ENCODE measurements at places on chromosomes 5 and 9. TPM values are rescaled to one million over a fixed set of nuclear protein-coding genes. Genes with fewer than 3 reads are reported as not detected.

Gene LCN15
- 1.1 TPM for total RNA-seq

GRCh38 chr5:132656774-132657355, 1.1 kb upstream of the IL13 start:
- DNase-seq, result no peak

Gene INSYN2B
- 1.1 TPM for total RNA-seq

DNA sequence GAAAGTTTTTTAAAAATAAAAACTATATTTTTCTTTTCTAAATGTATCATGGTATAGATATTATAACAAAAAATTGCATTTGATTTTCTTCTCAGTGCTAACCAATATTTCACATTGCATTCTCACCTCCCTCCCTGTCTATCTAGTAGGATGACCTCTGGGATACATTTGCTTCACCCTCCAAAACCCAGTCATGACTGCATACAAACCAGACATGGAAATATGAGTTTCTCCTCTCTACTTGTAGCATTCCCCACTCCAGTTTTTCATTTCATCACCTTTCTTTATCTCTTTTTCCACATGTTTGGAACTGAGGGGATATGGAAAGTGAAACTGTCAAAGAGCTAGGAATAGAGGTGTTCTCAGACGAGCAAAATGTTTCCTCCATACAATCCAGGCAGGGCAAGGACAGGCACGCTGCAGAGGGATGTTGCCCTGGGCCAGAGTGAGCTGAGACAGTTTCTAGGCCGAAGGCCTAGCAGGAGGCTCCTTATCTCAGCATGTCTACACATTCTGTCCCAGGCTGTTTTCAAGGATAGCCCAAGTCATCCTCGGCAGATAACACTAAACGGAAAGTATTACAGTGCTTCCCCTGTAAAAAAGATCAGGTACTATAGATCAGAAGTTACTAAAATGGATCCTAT, 46.7 kb downstream of the MEF2C start:
- DNase-seq, result peak; percentile 36

Gene CDC20B
- total RNA-seq, result not detected

DNA sequence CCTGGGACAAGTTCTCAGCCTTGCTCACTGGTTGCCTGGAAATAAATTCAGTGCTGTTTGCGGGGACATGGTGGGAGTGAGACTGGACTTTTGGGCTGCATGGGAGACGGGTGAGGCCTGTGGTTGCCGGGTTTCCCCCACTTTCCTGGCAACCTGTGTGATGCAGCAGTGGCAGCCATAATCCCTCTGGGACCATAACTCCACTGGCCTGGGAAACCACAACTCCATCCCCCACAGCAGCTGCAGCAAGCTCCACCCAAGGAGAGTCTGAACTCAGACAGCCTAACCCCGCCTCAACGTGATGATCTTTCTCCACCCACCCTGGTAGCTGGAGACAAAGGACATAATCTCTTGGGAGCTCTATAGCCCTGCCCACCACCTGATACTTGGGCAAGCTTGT, 349.9 kb downstream of the PIK3R1 start:
- DNase-seq, result no peak

GRCh38 chr5:160129841-160130240, 10.6 kb upstream of the PWWP2A start:
- no peak for DNase-seq

Gene ITGA2
- 3.8 TPM for total RNA-seq

DNA sequence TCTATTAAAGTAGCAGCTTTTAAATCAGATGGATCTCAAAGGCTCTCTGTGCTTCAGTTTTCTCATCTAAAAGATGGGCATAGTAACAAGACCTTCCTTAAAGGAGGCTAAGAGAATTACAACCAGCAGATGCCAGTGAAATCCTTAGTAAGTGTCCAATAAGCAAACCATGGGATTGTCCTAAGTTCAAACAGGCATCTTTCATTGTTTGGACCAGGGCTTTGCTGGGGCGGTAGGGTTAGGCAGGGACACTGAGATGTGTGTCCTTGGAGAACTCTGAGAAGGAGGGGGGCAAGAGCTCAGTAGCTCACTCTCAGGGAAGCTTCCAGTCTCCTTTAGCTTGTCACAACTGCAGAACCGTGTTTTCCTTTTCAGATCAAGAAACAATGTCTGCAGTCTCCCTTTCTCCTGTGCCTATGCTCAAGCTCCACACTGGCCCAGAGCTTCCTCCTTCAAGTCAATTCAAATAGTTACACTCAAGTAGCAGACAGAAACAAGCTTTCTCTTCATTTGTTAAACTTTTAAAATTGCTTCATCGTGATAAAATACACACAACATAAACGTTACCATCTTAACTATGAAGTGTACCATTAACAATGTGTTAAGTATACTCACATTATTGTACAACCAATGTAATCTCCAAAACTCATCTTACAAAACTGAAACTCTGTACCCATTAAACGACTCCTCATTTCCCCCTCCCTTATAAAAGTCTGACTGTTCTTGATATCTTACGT, 216.2 kb downstream of the PIK3R1 start:
- no peak for DNase-seq

- peak; percentile 5 for DNase-seq
Observed at GRCh38 chr9:123423311-123423640, 67.3 kb downstream of the CRB2 start.

GRCh38 chr5:138391859-138392386, 39.4 kb downstream of the KDM3B start:
- DNase-seq, result no peak

DNA sequence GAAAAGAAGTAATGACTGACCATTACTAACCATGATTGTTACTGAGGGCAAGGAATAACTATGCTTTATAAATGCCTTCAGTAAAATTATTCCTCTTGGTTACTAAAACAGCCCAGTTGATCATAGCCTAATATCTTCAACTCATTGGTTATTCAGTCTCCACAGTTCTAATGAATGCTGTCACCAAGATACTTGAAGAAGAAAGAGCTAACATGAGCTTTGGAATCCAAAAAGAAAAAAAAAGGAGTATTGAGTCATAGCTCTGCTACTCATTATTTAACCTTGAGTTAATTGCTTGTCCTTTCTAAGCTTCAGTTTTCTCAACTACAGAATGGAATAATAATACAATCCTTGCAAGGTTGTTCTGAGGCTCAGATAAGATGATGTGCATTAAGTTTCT, 187.7 kb downstream of the BRINP1 start:
- DNase-seq, result no peak

DNA sequence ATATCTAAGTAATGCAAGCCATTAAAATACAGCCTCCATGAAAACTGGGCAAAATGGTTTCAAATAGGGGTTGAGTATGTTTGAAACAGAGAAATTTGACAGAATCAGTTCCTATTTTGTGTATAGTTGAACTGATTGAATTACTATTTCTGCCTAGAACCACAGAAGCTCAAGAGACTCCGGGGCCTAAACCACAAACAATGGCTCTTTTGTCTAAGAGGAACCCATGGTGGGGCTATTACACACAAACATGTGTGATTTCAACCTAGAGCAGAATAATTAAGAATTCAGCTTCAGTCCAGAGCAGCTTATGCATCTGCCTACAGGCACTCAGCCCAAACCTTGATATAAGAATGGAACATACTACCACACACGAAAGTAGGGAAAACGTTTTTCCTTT, 171.2 kb upstream of the MPDZ start:
- no peak for DNase-seq

Gene FOXD4
- not detected for total RNA-seq

DNA sequence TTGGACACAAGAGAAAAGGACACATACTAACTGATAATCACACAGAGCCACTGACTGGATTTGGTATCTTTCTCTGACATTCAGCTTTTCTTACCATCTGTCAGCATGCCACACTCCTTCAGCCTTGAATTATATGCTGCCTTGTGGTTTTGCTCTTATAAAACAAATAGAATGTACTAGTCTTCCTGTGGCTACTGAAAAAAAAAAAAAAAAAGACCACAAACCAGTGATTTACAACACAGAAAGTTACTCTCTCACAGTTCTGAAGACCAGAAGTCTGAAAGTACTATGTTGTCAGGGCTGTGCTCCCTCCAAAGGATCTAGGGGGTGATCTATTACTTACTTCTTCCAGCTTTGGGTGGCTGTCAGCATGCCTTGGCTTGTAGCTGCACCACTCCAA, 82.3 kb downstream of the THBS4 start:
- no peak for DNase-seq

Gene F2RL2
- total RNA-seq, result 0.09 TPM

Gene ABO
- total RNA-seq, result 1.7 TPM

DNA sequence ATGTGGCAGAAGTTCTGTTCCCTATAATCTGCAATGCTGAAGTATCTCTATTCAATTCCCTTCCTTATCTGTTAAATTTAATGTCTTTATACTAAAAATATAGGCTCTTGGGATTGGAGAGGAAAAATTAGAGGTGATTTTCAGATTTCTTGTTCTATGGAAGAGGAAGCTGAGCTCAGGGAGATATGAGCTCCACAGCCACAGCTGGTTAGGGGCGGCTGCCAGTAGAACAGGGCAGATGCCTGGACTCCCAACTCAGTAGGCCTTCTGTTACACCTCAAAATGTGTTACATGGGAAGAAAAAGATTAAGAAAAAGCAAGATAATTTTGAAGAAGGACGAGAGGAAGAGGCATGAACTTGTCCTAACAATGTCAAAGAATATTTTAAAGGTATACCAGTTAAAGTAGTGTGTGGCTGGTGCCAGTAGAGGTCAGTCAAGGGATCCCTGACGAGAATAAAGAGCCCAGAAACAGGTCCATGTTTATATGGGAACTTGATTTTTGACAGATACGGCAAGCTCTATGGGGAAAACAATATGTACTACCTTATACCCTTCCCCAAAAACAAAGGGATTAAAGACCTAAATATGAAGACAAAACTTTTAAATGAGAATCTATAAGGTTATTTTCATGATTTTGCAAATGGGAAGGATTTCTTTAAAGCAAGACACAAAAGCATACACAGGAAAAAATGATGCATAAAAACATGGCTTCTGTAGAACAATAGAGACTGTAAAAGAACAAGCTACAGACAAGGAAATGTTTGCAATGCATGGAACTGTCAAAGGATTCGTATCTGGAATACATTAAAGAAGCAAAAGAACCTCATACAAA, 28.7 kb downstream of the DNAJC21 start:
- no peak for DNase-seq

DNA sequence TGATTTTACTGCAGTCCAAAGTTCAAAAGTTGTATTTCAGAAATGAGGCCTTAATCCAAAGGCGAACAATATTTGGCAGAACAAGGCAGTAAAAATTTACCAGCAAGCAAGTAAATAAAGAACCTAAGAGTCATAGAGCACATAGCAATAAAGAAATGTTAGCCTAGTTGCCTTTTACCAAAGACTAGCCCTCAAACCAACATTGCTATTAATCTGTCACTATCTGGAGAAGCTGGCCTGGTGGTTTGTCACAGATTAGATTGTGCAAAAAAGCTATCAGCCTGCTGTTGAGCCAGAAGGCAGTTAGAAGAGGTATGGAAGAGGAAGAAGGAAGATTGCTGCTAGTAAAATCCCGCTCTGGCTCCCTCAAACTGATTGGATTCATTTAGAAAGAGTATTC, 304.7 kb upstream of the KLF4 start:
- DNase-seq, result no peak

Gene IRX2
- 0.27 TPM for total RNA-seq

Gene C9orf152
- total RNA-seq, result not detected

- no peak for DNase-seq
Observed at GRCh38 chr5:40452874-40453624, 226.7 kb upstream of the PTGER4 start.

DNA sequence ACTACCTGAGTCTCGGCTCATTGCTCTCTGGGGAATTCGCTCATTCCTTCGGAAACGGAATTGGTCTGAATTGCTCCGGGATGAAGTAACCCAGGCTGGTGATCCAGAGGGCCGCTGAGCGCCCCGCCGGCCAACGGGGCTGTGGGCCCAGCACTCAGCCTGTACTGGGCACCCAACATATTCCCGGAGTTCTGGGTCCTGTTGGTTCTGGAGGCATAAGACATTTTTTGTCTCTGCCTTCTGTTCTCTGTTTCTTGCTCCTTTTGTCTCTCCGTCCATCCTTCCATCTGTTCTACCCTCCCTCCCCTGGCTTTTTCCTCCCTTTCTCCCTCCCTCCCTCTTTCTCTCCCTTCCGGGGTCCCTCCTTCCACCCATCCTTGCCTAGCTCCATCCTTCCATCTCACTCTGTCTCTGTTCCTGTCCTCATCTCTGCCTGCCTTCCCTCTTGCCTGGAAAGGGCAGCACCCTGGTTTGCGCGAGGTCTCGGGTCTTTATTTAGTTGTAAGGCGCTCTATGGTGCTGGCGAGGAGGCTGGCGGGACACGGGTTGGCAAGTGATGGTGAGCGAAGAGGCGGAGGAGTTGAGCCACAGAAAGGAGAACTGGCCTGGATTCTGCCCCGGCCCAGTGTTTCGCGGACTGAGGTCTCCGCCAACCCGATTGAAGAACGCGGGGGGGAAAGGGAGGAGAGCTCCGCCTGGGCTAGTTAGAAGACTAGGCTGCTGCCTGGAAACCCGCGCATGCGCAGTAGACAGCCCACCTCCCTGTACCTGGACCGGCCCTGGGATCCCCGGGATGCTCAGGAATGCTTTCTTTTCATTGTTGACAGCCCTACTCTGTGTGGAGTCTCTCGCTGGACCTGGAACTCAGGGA, 1468.0 kb downstream of the FOXD4L5 start:
- DNase-seq, result peak; percentile 87

DNA sequence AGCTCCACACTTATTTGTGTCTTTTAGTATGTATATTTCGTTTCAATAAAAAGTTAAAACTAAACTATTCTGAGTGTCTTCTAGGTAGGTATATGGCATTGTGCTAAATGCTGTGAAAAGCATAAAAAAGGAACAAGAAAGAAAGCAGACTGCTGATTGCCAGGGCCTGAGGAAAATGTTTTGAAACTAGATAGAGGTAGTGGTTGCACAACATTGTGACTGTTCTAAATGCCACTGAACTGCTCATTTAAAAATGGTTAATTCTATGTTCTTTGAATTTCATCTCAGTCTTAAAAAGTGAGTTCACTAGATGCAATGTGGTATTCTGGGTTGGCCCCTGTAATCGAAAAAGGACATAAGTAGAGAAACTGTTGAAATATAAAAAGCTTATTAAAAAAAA, 2.6 kb upstream of the ALAD start:
- no peak for DNase-seq

GRCh38 chr9:5886114-5886939, 4.4 kb upstream of the MLANA start:
- DNase-seq, result peak; percentile 77

DNA sequence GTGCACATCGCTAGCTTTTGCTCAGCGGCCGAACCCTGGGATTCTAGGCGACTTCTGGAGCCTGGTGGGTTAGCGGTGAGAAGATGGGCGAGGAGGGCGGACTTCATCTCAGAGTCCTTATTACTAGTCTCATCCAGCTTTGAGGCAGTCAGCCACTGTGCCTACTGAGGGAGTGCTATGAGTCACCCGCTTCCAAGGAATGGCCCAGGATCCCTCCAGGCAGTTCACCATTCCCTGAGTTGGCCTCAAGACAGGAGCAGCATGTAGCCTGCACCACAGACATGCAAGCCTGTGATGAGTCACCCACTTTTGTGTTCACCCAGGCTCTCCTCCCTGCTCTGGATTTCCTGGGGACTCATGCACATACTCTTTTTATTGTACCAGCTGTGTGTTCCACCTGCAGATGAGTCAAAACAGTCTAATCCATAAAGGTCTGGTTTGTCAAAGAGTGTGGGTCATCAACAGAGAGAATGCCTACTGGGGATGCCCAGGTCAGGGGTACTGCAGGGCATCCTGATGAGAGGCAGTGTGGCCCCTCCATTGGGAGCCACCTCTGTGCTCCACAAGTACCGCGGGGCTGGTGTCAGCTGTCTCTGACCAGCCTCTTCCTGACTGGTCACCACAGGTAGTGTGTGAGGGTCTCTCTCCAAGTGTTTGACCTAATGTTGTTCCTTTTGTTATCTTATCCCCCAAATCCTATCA, 20.2 kb downstream of the SLC22A5 start:
- peak; percentile 48 for DNase-seq

Gene PCDHB6
- total RNA-seq, result 0.86 TPM

GRCh38 chr9:86601697-86602096, 247.5 kb upstream of the TUT7 start:
- DNase-seq, result no peak

Gene KYAT1
- total RNA-seq, result 10.8 TPM
